ENCODE measurements at places on chromosomes 5 and 9.

DNA sequence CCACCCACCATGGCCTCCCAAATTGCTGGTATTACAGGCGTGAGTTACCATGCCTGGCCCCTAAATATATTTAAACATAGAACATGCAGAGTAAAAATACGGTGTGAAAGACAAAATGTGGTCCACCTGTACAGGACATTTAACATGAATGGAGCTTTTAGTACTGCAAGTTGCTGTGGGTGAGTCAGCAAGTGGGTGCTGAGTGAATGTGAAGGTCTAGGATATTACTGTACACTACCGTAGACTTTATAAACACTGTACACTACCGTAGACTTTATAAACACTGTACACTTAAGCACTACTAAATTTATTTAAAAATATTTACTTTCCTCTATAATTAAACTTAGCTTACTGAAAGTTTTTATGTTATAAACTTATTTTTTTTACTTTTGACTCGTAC, 317.8 kb downstream of the PRDM9 start:
- DNase-seq: no peak

DNA sequence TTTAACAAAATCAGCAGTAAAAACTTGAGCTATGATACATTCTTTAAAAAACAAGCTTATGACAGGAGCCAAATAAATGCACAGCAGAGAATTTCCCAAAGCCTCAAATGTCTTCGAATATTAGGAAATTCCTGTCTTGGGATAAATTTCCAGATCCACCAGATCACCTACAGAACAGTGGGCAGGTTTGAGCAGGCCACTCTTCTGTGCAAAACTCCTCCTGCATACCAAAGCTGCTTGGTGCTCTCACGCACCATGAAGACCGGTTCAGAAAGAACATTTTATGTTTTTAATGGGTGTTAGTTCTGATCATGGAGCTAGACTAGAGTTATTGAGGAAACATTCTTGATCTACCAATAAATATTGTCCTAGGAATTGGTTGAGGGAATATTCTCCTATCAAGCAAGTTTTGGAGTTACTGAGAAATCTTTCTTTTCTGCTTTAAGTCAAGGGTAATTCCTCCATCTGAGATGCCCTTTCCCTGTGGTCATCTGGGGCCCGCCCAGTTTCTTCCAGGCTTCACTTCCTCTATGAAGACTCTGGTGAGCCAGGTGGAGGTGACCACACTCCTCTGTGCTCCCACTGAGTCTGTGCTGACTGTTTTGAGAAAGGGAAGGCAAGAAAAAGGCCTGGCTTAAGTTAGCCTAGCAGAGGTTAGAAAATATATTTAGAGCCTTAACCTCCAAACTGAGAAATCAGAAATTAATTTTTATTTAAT, 17.9 kb downstream of the TNFSF15 start:
- DNase-seq: no peak

DNA sequence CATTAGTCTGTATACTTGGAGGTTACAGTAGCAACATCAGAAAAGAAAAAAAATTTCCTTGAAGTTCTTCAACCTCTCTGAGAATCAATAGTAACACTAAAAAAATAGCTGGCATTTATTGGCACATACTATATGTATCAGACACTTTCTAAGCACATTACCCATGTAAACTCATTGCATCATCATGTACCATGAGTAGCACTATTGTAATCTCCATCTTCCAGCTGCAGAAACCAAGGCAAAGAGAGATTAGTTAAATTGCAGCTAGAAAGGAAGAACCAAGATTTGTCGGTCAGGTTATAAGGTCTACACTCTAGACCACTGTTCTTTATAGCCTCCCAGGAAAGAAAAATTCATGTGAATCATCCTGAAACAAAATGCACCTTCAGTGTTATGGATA, 31.4 kb upstream of the RAB3C start:
- no peak for DNase-seq

- DNase-seq: no peak
These were observed 50.3 kb downstream of the MAN2A1 start for GRCh38 chr5:109739741-109740728.

All from NCI-H187 (cell line).